ENCODE measurements at places on chromosomes 5 and 9.

DNA sequence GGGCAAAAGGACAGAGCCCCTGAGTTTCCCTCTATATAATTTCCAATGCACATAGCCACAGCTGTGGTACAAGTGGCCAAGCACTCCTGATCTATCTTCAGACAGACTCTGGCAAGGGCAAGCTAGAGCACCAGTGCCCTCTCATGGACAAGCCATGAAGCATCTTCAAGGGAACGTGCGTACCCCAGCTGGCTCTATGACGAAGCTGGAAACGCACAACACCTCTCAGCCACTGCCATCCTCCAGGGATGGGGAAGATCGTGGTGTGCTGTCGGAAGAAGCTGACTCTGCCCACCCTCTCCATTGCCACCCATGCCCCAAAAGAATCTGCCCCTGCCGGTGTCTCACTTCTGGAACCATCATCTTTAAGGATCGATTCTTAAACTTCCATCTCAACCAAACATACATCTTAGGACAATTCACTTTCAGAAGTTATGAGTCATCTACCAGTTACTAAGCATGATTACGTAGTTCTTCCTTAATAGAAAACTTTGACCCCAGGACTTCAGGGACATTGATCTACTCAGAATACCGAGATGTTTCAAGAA is 482.9 kb downstream of the AGTPBP1 start:
- DNase-seq = peak; percentile 73

DNA sequence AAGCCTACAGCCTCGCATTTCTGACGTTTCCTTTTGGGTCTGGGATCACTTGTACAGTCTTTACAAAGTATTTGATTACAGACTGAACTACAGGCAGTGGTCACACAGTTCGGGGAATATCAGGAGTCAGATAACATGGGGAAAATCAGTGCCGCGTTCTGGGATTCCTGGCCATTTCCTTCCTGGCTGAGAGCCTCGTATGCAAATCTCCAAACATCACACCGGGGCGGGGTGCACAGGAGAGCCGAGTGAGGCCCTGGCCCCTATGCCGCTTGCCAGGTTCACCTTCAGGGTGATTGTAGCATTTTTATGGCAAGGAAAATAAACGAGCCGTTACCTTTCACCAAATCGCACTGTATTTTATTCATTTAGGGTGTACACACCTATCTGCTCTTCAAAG is 29.6 kb upstream of the SLC9A3 start:
- DNase-seq = no peak

DNA sequence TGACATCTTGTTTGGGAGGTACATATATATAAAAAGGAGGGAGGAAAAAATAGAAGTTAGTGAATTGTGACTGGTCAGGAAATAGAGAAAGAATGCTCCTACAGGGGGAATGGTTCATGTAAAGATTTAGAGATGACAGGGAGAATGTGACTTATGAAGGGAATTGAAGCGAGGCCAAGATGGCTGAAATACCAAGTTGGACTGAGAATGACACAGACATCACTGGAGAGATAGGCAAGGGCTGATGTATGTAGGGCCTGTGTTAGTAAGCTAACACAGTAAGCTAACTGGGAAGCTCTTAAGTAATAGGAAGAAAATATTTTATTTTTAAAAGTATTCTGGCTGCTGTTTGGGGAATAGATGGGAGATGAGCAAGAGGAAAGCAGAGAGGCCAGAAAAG is 286.3 kb downstream of the NNT start:
- peak; percentile 45 for DNase-seq

DNA sequence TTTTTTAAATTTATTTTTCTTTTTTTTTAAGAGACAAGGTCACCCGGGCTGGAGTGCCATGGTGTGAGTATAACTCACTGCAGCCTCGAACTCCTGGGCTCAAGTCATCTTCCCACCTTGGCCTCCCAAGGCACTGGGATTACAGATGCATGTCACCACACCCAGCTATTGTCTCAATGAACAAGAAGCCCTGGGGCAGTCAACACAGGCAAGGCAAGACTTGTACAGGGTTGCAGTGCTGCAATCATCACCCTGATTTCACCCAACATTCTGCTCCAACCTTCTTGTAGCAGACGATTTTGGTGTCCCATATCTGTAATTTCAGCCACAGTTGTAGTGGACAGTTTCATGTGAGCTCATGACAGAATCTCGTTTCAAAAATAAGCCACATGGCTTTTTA is 205.8 kb upstream of the KIF2A start:
- DNase-seq = no peak

GRCh38 chr9:4833781-4834560 is 41.2 kb downstream of the RCL1 start:
- no peak for DNase-seq

DNA sequence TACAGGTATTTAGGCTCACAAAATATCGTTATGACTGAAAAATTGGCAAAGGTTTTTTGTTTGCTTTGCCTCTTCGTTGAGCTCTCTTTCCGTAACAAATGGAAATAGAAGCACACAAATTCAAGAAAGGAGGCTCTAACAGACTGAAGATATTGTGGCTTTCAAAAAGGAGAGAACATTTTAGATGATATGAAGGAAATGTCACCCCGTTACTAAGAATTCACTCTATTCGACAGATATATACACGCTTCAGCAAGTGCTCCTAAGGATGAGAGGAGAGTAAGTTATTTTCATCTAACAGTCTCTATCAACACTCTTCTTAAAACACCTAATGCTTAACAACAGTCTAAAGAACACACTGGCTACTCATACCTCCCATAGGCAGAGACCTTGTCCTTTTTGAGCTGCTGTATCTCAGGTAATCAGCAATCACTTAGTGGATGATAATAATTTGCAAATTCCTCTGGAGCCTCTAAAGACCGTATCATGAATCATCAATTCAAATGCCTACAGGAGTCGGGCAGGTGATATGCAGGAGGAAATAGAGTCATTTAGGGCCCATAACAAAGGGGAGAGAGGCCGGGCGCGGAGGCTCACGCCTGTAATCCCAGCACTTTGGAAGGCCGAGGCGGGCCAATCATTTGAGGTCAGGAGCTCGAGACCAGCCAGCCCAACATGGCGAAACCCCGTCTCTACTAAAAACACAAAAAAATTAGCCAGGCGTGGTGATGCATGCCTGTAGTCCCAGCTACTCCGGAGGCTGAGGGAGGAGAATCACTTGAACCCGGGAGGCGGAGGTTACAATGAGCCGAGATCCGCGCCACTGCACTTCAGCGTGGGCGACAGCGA is 1.4 kb upstream of the HSDL2 start:
- no peak for DNase-seq

- no peak for DNase-seq
These were observed 32.2 kb upstream of the NOTCH1 start for GRCh38 chr9:136577941-136578625.

DNA sequence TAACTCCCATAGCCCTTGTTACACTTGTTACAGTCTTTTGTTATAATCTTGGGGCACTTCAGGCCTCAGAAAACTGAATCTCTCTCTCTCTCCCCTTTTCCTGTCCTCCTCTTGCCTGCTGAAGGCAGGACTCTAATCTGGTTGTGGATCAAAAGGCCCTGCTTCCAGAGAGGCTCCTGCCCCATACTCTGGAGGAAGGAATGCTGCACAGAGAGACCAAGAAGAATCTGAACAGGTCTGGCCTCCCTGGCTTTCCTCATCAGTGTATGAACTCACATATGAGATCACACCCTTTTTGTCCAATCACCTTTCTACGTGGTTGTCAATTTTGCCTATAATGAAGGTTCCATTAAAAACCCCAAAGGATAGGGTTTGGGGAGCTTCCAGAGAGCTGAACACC is 26.2 kb upstream of the LVRN start:
- no peak for DNase-seq

GRCh38 chr9:11500780-11501179 is 888.0 kb upstream of the PTPRD start:
- no peak for DNase-seq

DNA sequence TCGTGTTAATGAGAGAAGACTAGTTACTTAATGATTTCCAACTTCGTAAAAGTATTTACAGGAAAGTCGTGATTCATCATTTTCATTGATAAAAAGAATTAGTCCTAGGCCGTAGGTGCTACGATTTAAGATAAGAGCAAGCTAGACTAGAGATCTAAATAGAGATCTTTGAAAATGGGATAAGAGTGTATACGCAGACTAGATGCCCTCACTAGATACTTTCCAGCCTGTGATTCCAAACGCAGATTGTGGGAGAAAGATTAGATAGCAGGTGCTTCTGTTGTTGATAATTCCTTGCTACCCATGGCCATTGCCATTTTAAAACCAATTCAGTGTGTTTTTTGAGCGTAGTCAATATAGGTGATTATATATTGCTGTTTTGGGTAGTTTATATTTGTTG is 6.7 kb upstream of the SMIM15 start:
- DNase-seq = no peak

- DNase-seq = no peak
These were observed 146.6 kb upstream of the SLC24A2 start for GRCh38 chr9:19935422-19935821.

- DNase-seq = peak; percentile 76
These were observed 103.6 kb upstream of the CHD1 start for GRCh38 chr5:99032234-99033013.

DNA sequence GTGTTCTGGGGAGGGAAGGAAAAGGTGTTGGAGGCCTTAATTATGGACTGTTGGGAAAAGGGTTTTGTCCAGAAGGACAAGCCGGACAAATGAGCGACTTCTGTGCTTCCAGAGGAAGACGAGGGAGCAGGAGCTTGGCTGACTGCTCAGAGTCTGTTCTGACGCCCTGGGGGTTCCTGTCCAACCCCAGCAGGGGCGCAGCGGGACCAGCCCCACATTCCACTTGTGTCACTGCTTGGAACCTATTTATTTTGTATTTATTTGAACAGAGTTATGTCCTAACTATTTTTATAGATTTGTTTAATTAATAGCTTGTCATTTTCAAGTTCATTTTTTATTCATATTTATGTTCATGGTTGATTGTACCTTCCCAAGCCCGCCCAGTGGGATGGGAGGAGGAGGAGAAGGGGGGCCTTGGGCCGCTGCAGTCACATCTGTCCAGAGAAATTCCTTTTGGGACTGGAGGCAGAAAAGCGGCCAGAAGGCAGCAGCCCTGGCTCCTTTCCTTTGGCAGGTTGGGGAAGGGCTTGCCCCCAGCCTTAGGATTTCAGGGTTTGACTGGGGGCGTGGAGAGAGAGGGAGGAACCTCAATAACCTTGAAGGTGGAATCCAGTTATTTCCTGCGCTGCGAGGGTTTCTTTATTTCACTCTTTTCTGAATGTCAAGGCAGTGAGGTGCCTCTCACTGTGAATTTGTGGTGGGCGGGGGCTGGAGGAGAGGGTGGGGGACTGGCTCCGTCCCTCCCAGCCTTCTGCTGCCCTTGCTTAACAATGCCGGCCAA is 19.1 kb downstream of the PTGES2 start:
- DNase-seq = no peak

DNA sequence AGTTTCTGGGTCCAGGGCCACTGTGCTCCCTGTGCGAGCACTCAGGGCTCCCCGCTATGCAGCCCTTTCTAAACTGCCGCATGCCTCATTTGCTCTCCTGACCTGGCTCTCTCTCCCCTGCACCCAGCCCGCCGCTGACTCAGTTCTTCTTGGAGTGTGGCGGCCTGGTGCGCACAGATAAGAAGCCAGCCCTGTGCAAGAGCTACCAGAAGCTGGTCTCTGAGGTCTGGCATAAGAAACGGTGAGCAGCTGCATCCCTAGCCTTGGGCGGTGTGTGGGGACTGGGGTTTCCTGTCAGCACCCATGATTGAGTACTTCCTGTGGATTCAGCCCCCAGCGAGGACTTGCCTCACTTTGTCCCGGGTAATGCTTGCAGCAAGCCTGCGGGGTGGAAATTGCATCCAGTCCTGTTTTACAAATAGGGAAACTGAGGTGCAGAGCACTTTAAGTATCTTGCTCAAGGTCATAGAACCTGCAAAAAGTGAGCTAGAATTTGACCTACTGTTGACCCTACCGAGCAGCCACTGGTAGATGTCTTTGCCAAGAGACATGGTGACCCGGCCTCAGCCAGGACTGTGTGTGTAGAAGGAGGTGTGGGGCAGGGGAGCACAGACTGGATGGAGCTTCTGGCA is 27.9 kb downstream of the USP20 start:
- peak; percentile 92 for DNase-seq

- no peak for DNase-seq
These were observed 158.6 kb downstream of the MELK start for GRCh38 chr9:36731068-36731956.

GRCh38 chr5:4079831-4080230 is 484.2 kb downstream of the IRX1 start:
- peak; percentile 10 for DNase-seq

DNA sequence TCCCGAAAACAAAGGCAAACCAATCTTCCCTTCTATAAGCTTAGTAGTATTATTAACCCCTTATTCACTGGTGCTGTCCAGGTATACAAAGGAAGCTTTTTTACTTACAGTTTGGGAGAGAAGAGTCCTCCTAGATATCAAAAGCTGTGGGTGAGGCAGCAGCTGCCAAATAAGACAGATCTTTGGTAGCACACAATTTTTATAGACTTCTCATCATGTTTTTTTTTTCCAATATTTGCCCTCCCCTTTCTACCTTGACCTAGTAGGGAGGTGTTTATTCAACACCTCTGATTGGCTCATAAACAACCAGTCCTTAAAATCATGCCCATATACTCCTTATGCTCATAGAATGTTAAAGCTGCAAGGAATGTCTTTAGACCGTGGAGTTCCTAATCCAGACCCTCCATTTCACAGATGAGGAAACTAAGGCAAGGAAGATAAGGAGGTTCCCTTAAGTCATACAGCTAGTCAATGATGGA is at the start of gene ALDOB:
Gene ALDOB, minus strand, starts transcription at position 174 of the 479 bp plus-strand sequence. CDS start 4,887 bp downstream, outside the sequence.
- no peak for DNase-seq

DNA sequence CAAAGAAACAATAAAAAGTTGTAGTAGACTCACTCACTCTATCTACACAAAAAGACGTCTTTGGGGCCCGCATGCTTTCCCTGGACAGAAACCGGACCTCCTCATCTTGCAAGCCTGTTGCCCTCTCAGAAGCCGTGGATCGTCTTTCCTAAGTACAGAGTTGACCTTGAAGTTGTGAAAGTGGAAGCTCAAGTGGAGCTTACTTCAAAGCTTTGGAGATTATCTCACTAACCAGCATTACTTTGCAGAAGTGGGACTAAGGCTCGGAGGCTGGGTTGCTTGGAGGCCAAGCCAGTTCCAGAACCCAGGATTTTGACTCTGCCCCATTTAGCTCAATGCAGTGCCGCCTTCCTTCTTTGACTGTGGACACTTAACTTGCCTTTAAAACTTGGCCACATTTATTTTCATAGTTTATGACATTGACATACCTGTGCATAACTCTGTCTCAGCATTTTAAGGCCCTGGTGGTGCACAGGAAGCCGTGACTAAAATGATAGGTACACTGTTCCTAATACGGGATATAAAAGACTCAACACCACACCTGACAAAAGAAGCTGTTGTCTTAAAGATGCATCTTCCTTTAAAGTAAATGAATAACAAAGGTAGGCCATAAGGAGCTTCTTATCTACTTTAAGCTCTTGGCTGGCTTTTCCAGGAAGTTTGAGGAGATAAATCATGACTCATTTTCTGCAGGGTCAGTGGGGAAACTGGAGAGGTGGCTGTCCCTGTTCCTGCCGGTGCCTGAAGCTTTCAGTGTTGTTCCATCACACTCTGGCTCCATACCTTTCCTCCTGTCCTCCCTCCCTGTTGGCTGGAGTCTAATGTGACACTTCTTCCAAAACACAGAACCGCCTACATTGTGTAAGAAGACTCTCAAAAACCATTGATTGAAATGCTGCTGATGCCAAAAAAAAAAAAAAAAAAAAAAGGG is 10.7 kb downstream of the SLC25A25 start:
- DNase-seq = no peak

Measured in fibroblast of upper back skin (primary cell).